Upper lobe of right lung (tissue), 1 donor: ENCODE measurements at places on chromosomes 2 and 18. TPM values are rescaled to one million over a fixed set of nuclear protein-coding genes. Genes with fewer than 3 reads are reported as not detected.

FSHR gene
- total RNA-seq: not detected

ATP6V1B1 gene
- 2.1 TPM for total RNA-seq

SCG2 gene
- 0.61 TPM for total RNA-seq

MC2R gene
- total RNA-seq: not detected

MARCHF4 gene
- 0.09 TPM for total RNA-seq

STK25 gene
- 134 TPM for total RNA-seq

VIL1 gene
- total RNA-seq: not detected

TRIM54 gene
- not detected for total RNA-seq

CLEC4F gene
- total RNA-seq: 1.2 TPM

BUB1 gene
- total RNA-seq: 2.4 TPM

PLEK gene
- total RNA-seq: 32.9 TPM

IHH gene
- total RNA-seq: 0.69 TPM

CFAP221 gene
- 26.3 TPM for total RNA-seq

HMSD gene
- total RNA-seq: 2.1 TPM

HOXD8 gene
- 2.6 TPM for total RNA-seq

DCDC2C gene
- not detected for total RNA-seq

PLEKHH2 gene
- total RNA-seq: 53.8 TPM

ST6GAL2 gene
- total RNA-seq: 2.5 TPM

GNLY gene
- 18.5 TPM for total RNA-seq

OXER1 gene
- 1.1 TPM for total RNA-seq

THOC1 gene
- 31.1 TPM for total RNA-seq

FZD7 gene
- total RNA-seq: 13.6 TPM

CTAGE1 gene
- not detected for total RNA-seq

TGFBRAP1 gene
- 22.9 TPM for total RNA-seq

ANKZF1 gene
- total RNA-seq: 37.6 TPM

KIAA2012 gene
- not detected for total RNA-seq

SDC1 gene
- 148 TPM for total RNA-seq

MAPK4 gene
- 7.0 TPM for total RNA-seq

HJURP gene
- total RNA-seq: 1.2 TPM

OR6B2 gene
- total RNA-seq: not detected

OTX1 gene
- total RNA-seq: not detected

PROM2 gene
- total RNA-seq: 6.0 TPM

CKAP2L gene
- total RNA-seq: 0.46 TPM

FBXO41 gene
- 2.1 TPM for total RNA-seq

OBSL1 gene
- total RNA-seq: 72.8 TPM

LIMS4 gene
- 2.1 TPM for total RNA-seq

SERPINB12 gene
- total RNA-seq: not detected

RPRM gene
- total RNA-seq: 0.26 TPM

IL1RN gene
- total RNA-seq: 41.7 TPM

RAB6C gene
- not detected for total RNA-seq

TMEFF2 gene
- total RNA-seq: not detected

CYS1 gene
- total RNA-seq: 4.5 TPM

MC4R gene
- total RNA-seq: not detected

LYPD6B gene
- total RNA-seq: 0.78 TPM

SP100 gene
- 156 TPM for total RNA-seq

SLC39A6 gene
- total RNA-seq: 24.3 TPM

TXNDC2 gene
- 0.55 TPM for total RNA-seq

CCDC121 gene
- 4.2 TPM for total RNA-seq

KCNF1 gene
- 0.17 TPM for total RNA-seq

DSC2 gene
- 17.2 TPM for total RNA-seq

SCN2A gene
- total RNA-seq: 0.58 TPM

RFTN2 gene
- 12.3 TPM for total RNA-seq

GATA6 gene
- total RNA-seq: 32.2 TPM

RETSAT gene
- total RNA-seq: 58.1 TPM

CPO gene
- not detected for total RNA-seq

CRACDL gene
- 33.3 TPM for total RNA-seq
